HS-27A (cell line): ENCODE measurements at places on chromosomes 6 and 20.
A peak's percentile ranks its signal among the peaks of the same experiment; 100 is the strongest.

DNA sequence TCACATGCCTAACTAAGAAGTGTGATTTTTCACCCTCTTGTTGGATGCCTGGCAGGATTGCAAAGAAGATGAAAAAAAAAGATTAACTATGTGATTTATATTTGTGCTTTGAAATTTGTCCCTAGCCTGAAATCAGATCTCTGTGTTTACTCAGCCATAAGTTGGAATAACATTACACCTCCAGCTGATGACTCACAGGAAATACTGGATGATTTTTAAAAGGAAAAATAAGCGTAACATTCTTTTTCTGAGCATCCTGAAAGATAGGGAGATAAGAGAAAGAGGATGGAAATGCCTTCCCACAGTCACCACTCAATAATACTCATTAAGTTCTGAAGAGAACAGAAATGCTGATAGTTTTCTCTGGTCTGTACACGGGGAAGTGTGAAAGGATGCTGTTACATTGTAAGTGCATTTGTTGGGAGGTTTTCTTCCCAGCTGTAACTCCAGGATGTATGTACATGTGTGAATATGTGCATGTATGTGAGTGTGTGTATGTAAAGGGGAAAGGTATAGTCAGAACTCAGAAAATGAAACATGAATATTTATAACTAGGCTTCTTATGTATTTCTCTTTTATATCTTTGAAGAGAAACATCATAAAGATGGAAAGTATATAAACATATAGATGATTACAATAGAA, 37.4 kb upstream of the RIPPLY2 start:
- peak; percentile 17 for DNase-seq

- DNase-seq, result no peak
Observed at GRCh38 chr6:36544228-36544627, 3.1 kb downstream of the STK38 start.

DNA sequence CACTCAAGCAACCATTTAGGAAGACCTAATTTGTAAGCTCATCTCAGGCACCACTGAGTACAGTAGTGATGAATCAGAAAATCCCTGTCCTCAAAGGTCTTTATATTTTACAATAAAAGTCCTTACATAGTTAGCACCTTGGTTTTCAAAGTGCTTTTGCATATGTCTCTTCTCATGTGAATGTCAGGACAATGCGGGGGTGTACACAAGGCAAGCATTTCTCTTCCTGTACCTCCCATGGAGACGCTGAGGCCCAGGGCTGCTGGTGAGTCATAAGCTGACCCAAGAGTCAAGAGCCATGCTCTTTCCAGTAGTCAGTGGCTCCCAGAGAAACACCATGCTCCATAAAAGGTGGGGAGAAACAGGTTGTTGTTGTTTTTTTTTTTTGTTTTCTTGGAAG, 174.0 kb downstream of the GJA10 start:
- no peak for DNase-seq

GRCh38 chr6:134295953-134296553, 21.9 kb downstream of the SGK1 start:
- peak; percentile 99 for DNase-seq

DNA sequence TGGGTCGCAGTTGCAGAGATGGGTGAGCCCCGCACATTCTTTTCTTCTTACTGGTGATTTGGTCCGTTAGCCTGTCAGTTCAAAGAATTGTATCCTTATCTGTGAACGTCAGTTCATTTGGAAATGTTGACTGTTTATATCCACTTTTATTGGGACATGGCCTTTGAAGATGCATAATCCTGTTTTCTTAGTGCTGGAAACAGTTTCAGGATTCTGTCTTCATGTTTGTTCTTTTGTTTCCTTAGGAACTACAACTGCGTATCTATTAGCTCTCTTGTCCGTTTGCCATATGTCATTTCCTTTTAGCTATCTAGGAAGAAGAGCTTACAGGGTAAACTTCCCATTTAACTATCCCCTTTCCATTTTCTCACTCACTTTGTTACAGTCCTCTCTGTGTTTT, 35.0 kb upstream of the TULP1 start:
- no peak for DNase-seq

- DNase-seq, result no peak
Observed at GRCh38 chr6:75397656-75398465, 95.7 kb downstream of the FILIP1 start.

DNA sequence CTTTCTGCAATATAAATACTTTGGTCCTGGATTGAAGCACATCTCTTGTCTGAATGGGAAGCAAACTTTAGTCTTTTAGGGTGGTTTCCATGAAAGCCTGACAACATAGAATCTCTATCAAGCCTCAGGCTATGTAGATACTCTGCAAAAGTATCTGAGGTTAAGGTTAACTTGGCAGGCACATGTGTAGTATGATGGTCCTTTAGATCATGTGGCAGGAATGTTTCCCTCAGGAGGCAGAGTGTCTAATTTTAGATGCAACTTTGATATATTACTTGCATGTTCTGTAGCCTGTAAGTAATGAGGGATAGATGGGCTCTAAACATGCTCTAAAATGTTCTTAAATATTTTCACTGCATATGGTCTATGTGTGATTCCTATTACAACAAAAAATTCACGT, 8.2 kb downstream of the MYB start:
- no peak for DNase-seq

GRCh38 chr20:906703-907270, 9.3 kb downstream of the ANGPT4 start:
- no peak for DNase-seq

GRCh38 chr6:164378330-164378729, 931.1 kb downstream of the C6orf118 start:
- no peak for DNase-seq

GRCh38 chr6:24658573-24659560, 7.8 kb downstream of the TDP2 start:
- DNase-seq, result no peak

GRCh38 chr6:91166271-91167046, 579.6 kb upstream of the MAP3K7 start:
- DNase-seq, result no peak

- no peak for DNase-seq
Observed at GRCh38 chr6:16512544-16513290, 248.5 kb downstream of the ATXN1 start.

GRCh38 chr6:138105446-138105845, 1.8 kb downstream of the PERP start:
- no peak for DNase-seq

GRCh38 chr20:37537505-37537904, 9.8 kb upstream of the BLCAP start:
- DNase-seq, result no peak

DNA sequence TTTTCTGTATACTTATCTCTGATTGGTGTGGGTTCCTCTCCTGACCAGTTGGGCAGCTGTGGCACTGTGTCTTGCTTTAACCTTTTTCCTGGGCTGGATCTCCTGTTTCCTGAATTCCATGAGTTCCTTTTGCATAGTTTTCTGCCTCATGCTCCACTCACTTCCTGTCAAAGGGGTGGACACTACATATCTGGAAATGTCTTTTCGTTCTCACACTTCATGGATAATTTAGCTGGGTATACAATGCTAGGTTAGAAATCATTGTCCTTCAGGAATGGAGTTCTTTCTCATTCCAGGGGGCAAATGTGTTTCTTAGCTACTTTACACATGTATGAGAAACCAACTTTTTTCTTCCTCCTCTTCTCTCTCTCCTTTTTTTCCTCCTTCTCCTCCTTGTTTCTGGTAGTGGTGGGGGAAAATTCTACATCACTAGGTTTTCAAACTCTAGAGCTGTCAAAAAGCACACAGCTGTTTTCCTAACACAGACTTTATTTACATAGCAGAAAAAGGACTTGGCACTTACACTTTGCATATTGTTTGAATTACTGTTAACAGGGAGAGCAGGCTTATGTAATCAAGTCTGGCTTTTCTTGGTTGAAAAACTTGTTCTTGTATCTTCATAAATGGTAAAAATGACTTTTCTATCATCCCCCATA, 9.0 kb upstream of the DDX27 start:
- DNase-seq, result no peak

DNA sequence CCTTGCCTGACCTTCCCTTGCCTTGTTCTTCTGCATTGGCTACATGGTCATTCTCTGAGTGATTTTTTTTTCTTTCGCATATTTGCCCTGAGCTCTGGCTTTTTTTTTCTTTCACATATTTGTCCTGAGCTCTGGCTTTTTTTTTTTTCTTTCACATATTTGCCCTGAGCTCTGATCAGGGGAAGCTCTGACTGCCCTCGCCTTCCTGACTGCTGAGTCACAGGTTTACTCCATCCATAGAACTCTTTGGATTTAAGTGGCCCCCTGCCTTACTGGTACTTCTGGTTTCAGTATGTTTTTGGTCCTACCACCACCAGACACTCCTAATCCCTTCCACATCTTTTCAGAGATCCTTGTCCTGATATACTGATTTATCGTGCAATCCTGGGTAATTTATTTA, 201.1 kb downstream of the OGFRL1 start:
- DNase-seq, result peak; percentile 60

GRCh38 chr6:33571637-33572316, 8.3 kb downstream of the BAK1 start:
- no peak for DNase-seq
